ENCODE measurements at places on chromosomes 2 and 18.
A peak's percentile ranks its signal among the peaks of the same experiment; 100 is the strongest.

GRCh38 chr2:173216668-173217067, 138.0 kb upstream of the CDCA7 start:
- DNase-seq, result no peak

DNA sequence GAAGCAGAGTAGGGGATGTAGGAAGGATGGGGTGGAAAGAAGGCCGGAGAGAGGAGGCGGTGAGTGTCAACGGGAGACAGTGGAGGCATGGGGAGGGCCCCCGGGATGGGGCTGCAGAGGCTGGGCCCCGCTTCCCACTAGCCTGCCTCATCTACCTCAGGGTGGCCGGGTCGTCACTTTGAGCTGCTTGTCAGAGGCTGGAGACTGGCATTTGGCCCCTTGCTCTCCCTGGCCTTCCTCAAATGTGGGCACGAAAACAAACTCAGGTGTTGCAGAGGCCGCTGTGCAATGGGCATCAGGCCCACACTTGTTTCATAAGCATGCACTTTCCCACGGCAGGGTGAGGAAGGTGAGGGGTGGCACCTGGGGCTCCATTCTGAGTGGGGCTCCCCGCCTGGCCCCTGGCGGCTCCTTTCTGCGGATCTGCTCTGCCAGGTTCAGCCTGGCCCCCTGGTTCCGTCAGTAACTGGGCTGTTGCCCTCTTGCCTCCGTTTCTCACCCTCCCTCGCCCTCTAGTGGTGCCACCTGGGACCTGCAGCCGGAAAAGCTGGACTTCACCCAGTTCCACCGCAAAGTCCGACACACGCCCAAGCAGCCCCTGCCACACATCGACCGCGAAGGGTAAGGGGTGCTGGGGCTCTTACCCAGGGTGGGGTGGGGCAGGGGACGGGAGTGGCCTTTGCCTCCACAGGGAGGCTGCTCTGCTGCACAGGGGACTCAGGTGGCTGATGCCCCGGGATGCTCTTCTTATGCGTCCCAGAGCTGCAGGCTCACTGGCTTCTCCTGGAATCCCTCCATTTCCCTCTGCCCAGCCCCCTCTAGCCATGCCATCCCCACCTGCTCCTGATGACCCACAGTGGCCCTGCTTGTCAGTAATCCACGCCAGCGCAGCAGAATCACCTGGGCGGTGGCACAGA, 125.4 kb downstream of the CTIF start:
- DNase-seq, result peak; percentile 69

- no peak for DNase-seq
Measured at GRCh38 chr2:85445316-85446295, 27.1 kb downstream of the SH2D6 start.

- no peak for DNase-seq
Measured at GRCh38 chr18:54859667-54860421, 31.6 kb downstream of the RAB27B start.

DNA sequence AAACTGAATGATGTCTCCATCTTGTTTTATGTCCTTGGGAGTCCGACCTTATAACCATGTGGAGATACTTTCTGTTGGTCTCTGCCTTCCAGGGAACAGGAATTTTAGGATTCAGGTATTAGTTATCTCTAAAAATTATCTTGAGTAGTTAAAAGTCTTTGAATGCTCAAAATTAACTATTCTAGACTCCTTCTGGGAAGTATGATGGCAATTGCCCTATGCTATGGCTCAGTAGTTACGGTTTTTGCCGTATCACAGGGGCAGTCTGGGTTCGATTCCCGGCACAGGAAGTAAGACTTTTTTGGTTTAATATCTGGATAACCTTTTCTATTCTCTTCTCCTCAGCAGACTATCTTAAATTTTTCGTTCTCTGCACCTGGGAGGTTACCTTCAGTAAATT, 708.7 kb upstream of the LRATD1 start:
- DNase-seq, result no peak

GRCh38 chr2:41313082-41313481, 734.7 kb upstream of the PKDCC start:
- DNase-seq, result no peak

DNA sequence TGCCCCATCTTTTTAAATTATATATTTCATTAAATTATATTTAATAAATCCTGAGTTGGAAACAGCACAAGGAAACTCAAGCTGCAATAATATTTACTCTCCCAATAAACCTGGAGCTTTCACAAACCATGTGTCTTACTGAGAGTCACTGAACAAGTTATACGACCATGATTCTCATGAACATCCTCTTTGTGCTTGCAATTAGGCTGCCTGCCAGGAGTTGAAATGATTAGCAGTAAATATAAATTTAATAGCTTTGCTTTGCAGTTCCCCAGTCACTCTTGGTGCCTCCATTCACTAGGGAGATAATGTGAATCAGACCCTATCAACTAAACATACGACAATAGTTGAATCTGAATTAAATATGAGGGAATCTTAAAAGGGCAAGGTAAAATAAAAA, 905.1 kb downstream of the NRXN1 start:
- no peak for DNase-seq

DNA sequence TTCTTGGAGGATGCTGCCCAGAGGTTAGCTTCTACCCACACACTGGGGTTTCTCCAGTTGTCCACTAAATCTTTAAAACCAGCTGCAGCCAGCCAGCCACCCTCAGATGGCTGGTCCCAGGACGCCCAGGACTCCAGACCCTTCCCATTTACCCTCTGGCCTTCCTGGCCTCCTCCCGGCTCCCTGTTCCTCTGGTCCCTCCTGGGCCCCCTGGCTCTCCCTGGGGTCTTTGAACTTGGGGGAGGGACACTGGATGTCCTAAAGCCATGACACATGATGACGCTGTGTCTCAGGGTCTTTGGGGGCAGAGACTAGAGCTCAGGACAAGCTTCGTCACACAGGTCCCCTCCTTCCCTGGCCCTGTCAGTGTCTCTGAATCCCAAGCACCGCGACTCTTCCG, 201.1 kb upstream of the HDAC4 start:
- DNase-seq, result no peak

DNA sequence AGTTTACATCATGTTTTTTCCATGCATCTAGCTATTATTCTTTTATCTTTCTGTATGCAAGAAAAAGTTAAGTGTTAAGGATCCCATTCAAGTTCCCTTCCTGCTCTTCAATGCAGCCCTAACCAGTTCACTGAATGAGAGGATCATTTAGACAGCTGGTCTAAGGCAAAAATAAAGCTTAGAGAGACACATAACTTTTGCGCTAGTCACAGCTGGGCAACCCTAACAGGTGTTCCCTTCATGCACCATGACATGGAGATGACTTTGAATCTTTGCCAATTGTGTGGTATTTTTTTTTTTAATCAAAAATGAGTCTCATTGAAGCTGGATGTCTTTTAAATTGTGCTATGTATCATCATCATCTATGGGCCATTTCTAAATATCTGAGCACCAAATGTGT, 393.8 kb upstream of the CYRIA start:
- no peak for DNase-seq

GRCh38 chr18:33577685-33578517, at the start of gene ASXL3:
Gene ASXL3 (plus strand): TSS chr18:33578219. CDS start chr18:33578632, 413 bp downstream.
- DNase-seq, result no peak

GRCh38 chr2:1856475-1856874, 112.2 kb upstream of the PXDN start:
- DNase-seq, result no peak

- no peak for DNase-seq
Measured at GRCh38 chr2:238557431-238557830, 130.7 kb downstream of the ASB1 start.

DNA sequence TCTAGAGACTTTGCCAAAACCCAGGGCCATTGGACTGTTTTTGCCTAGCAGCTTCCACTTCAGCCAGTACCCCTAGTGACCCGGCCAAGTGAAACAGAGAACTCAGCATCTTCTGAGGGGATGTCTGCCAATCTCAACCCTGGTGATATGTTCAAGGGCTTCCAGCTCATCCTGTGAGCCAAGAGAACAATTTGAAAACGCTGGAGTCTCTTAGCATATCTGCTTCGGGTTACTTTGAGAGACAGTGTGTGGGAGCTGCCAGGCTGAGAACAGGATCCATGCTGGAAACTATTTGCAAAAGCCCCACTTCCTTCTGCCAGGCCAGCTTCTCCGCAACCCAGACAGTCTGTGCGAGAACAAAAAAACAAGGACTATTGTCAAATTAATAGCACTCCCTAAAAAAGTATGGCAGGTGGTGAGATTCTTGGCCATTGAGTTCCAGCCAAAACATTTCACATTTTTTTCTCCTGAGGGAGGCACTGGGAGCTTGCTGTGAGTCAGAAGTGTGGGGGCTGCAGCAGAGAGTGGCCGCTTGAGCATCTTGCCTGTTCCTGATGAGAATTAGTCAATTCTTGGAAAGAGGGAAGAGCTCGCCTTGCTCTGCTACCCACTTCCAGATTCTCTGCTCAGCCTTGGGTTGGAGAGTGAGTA, 395.6 kb upstream of the TRIB2 start:
- no peak for DNase-seq

DNA sequence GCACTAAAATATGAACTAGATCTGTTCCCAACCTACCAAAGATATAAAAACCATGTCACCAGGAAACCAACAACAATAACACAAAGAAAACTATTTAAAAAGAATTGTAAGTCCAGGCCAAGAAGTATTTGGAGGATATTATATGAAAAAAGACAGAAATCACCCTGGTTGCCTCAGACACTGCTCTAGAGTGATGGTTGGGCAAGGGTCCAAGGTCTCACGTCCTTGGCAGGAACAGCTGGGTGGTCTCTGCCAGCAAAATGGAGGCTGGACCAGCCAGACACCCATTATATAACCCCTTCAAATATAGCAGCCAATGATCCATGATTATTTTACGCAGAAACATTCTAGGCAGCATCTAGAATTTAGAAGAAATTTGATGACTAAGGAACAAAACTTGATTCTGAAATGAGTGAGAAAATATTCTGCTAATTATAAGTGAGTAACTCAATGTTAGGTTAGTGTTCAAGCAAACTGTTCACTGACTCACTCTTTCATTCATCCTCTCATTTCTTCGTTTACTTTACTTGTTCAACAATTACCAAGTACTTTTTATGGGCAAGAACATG, 35.4 kb downstream of the MRPL35 start:
- DNase-seq, result no peak

- no peak for DNase-seq
Measured at GRCh38 chr2:62307469-62308389, 111.8 kb downstream of the B3GNT2 start.

DNA sequence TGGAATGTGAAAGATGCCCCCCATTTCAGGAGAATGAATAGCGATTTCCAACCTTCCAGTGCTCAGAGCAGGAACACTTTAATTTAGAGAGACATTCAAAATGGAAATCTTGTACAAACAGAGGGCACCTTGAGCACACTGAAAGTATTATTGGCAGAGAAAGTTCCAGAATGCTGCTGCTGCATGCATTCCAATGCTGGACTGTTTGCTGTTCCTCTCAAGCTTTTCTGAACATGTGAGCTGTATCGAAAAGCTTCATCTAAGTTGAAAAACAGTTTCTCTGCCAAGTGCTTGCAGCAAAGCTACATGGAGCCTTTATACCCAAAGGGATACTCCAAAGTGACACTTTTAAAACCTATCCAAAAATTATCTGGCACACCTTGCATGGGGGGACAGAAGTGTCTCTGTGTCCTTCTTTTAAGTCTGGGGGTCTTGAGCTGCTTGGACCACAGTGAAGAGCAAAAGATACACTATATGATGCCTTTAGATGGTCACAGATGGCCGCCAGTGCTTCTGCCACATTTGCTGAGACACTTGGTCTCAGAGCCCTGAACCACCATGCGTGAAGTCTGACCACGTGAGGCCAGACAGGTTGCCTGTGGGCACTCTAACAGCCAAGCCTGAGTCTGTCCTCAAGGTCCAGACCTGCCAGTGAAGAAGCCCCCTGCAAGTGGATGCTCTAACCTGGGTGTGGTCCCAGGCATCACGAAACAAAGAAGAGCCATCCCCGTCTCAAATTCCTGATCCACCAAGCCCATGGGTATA, 18.8 kb downstream of the UXS1 start:
- no peak for DNase-seq

DNA sequence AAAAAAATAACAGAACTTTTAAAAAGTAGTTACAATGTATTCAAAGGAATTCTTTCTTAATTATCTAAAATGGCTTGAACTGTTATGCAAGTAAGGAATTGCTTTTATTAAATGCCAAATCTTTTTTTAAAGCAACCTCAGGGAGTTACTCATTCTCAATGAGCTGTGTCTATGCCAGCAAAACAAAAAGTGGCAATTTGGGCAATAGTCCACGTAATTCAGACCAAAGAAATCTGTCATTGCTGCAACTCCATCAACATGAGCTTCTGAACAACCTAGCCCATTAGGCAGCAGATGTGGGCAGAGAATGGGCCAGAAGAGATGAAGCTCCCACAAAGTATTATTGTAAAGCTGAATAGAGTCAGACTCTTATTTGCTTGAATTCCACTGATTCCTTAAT, 118.4 kb downstream of the ALK start:
- no peak for DNase-seq

- DNase-seq, result peak; percentile 7
Measured at GRCh38 chr2:86274265-86274917, 63.0 kb downstream of the REEP1 start.

- DNase-seq, result no peak
Measured at GRCh38 chr2:155020246-155020645, 321.8 kb downstream of the KCNJ3 start.

DNA sequence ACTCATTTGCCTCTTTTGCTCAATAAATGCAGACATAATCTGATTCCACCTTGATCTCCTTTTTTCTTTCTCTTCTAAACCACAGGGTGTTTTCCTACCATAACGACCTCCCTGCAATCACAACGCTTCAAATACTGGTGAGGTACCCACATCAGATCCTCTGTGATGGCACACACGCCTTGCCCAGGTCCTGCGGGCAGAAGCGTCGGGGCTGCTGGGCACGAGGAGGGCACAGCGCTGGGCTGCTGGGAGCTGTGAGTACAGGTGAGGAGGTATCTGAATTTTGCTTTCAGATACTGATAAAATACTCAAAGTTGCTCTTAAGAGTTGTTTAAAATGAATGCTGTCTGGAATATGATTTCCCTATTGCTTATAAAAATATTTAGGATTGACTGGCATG, 186.1 kb upstream of the PXDN start:
- no peak for DNase-seq

- DNase-seq, result no peak
Measured at GRCh38 chr18:46416706-46417638, 240.0 kb downstream of the LOXHD1 start.

- no peak for DNase-seq
Measured at GRCh38 chr2:189370719-189371118, 70.6 kb upstream of the WDR75 start.

DNA sequence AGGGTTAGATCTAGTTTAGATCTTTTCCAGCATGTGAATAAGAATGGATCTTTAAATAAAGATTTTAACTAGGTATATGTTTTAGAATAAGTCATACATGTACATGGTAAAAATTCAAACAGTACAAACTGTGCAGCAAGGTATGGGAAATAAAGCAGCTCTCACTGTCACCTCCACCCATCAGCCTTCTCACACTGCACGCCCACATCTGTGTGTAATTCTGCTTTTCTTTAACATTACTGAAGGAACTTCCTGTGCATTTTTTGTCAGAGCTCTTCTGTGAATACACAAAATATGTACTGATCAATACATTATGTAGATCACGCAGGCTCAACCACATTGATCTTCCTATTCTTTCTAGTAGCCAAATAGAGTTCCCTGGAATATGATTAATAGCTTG, 3.4 kb downstream of the CASP8 start:
- no peak for DNase-seq

GRCh38 chr18:79898952-79899608, 52.4 kb downstream of the SLC66A2 start:
- DNase-seq, result no peak

GRCh38 chr2:65075176-65075575, 19.0 kb downstream of the CEP68 start:
- no peak for DNase-seq

GRCh38 chr2:213703406-213704098, 419.3 kb downstream of the SPAG16 start:
- no peak for DNase-seq

GRCh38 chr2:230723363-230723762, 10.7 kb downstream of the CAB39 start:
- peak; percentile 16 for DNase-seq
